ENCODE measurements at places on chromosomes 2 and 18. TPM values are rescaled to one million over a fixed set of nuclear protein-coding genes. Genes with fewer than 3 reads are reported as not detected.

Gene TRAK2
- polyA plus RNA-seq: 25.7 TPM

GRCh38 chr2:17878281-17879136 lies at the start of gene KCNS3:
KCNS3 (plus strand) TSS chr2:17878667; CDS start chr2:17931009, 52,342 bp downstream.
- DNase-seq: no peak

GRCh38 chr2:85853499-85854165 lies 35.2 kb downstream of the ST3GAL5 start:
- no peak for DNase-seq

GRCh38 chr2:111908578-111908977 lies 10.2 kb downstream of the MERTK start:
- DNase-seq: no peak

DNA sequence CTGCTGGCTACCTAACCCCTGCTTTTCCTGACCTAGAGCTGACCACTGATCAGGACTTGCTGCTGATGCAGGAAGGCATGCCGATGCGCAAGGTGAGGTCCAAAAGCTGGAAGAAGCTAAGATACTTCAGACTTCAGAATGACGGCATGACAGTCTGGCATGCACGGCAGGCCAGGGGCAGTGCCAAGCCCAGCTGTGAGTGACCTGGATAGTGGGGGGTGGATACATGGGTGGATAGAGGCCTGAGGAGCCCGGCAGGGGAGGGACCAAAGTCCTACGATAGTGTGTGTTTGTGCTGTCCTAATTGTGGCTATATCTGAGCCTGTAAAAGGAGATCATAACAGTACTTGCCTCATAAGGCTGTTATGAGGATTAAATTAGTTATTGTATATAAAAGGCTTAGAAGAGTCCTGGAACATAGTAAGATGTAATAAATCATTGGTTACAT lies 8.2 kb downstream of the PLCD4 start:
- no peak for DNase-seq

Gene LAMA1
- polyA plus RNA-seq: 1.8 TPM

- DNase-seq: no peak
These were observed 401.9 kb downstream of the NBAS start for GRCh38 chr2:15159206-15159605.

DNA sequence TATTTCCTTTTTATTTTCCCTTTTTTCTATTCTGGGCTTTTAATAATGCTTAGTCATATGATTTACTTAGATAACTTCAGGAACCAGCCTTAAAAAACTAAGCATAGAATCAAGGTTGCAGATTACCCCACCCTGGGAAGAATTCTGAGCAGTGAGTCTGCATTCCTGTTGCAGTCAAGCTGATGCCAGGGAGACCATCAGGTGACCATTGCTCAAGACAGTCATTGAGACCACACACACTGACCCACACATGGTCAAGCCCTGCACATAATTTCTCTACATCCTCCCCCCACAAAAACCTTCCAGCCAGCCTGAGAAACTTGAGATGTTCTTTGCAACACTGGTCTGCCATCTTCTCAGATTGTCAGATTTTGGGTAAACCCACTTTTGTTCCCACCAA lies 83.9 kb downstream of the SH3YL1 start:
- no peak for DNase-seq

DNA sequence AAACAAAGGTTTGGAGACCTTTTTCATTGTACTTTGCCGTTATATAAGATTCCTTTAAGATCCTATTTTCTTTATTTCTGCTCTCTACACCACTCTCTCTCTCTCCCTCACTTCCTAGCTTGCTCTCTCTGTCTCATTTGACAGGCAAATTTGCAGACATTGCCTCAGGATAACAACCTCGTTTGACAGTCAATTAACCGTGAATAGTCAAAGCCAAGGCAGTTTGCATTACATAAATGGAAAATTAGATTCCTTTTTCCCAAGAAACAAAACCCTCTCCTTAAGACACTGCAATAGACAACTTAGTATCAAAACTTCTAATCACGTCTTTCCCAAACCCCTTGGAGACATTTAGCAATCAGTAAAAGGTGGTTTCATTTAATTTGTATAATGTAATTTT lies 7.4 kb downstream of the SKOR2 start:
- no peak for DNase-seq

DNA sequence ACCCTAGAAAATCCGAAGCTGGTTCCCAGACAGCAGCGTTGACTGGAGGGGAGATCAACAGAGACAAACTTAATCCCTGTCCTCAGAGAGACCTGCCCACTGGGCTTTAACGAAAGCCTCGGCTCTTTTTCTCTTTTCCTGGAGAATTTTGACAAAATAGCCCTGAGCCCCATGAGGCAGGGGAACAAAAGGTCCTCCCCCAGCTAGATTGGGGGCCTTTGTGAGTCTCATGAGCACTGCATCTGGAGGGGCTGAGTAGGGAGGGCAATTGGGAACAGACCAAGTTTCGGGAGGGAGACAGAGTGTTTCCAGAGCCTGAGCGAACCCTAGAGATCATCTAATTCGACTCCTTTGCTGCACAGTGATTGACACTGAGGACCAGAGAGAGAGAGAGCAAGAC lies 123.9 kb upstream of the HAAO start:
- DNase-seq: no peak

- no peak for DNase-seq
These were observed 697.3 kb downstream of the TRIB2 start for GRCh38 chr2:13413989-13414388.

GRCh38 chr2:228543117-228543516 lies 361.6 kb upstream of the SPHKAP start:
- DNase-seq: no peak

Gene ZBTB7C
- polyA plus RNA-seq: 4.0 TPM

DNA sequence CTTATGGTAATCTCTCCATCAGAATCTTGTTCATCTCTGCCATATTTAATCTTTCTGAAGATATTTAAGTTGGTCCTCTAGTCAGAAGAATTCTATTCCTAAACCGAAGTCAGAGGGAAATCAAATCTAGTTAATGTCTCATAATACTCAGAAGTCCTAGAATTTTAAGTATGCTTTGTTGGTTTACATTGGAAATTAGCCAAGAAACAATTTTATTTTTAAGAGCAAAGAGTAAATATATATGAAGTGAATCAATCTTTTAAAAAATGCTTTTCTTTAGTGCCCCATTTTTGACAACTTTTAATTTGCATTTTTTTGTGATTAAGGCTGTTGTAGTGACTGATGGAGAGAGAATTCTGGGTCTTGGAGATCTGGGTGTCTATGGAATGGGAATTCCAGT lies 38.1 kb downstream of the ME2 start:
- DNase-seq: no peak

Gene ACVR1
- polyA plus RNA-seq: 26.3 TPM

DNA sequence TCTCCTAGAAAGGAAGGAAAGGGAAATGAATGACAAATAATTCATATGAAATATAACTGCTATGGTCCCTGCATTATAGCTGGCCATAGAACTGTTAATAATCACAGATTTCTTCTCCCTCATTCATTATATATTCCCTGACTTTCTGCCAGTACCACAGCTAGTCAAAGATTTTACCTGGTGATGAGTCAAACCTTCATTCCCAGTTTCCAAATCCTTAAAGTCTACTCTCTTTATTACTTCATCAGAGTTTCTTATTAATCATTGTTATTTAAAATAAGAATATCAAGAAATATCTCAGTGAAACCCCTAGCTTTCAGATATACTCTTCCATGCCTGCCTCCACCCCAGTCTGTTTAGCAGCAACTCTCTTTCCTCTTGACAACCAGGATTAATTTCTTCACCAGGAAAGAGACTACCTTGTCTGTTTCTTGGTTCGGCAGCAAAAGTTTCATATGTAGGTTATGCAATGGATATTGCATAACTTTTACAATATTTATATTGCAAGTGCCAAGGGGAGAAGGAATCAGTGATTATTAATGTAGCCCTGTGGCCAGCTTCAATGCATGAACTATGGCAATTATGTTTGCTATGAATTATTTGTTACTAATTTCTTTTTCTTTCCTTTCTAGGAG lies 533.8 kb downstream of the FBXO15 start:
- no peak for DNase-seq

DNA sequence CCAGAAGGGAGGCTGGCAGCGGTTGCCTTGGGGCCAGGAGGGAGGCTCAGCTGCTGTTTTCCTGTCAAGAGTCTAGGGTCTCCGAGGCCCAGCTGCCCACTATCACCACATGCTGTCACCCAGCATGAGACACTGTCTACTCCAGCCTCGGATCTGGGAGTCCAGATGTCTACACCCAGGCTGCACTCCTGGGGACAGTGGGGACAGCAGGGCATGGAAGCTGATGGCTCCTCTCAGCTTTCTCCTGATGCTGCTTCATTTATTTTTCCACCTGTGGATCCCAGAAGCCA lies 134.0 kb downstream of the PTGR3 start:
- no peak for DNase-seq

Gene ACADL
- polyA plus RNA-seq: 9.6 TPM

GRCh38 chr2:64787698-64788097 lies 134.0 kb upstream of the SERTAD2 start:
- DNase-seq: no peak

GRCh38 chr2:100767810-100768806 lies 51.8 kb upstream of the NPAS2 start:
- no peak for DNase-seq

DNA sequence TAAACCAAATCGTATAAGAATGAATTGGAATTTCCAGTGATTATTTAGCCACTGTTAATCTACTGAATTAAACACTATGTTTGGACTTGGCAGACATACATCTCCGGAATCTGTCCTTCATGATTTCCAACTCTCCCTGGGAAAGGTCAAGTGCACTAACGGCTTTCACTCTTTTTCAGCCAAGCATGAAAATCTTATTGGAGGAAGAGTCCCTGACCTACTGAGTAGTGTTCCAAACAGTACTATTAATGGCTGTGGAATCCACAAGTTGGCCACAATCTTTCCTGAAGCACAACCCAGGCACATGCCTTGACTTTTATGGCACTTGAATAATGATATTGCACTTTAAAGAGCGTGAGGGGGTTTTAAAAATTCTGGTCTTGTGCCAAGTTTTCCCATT lies 318.9 kb upstream of the RND3 start:
- DNase-seq: no peak

GRCh38 chr18:10059610-10060468 lies 146.0 kb downstream of the VAPA start:
- DNase-seq: no peak

Gene TMEM185B
- polyA plus RNA-seq: 13.1 TPM

Gene GPBAR1
- polyA plus RNA-seq: 2.3 TPM

Gene TIGD1
- polyA plus RNA-seq: 6.8 TPM

Gene AQP12A
- 0.76 TPM for polyA plus RNA-seq

DNA sequence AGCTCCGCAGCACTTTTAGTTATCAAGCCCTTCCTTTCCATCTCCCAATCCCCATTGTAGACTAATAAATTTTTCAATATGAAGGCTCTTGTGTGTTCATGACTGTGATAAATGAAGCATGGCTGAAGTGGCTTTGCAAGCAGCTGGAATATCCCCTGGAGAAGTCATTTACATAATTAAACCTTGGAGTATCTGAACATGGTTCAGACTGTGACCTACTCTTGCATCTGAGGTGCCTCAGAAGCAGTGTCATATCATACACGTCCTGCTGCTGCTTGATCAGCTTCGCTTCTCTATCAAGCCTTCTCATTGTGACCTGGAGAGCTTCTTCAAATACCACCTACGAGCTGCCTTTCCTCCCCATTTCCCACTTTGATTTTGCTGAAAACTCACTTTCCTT lies 48.4 kb upstream of the ZNF397 start:
- DNase-seq: no peak

- DNase-seq: no peak
These were observed 15.2 kb downstream of the MFSD2B start for GRCh38 chr2:24024996-24025663.

- no peak for DNase-seq
These were observed 427.5 kb downstream of the PARD3B start for GRCh38 chr2:204972606-204973336.

DNA sequence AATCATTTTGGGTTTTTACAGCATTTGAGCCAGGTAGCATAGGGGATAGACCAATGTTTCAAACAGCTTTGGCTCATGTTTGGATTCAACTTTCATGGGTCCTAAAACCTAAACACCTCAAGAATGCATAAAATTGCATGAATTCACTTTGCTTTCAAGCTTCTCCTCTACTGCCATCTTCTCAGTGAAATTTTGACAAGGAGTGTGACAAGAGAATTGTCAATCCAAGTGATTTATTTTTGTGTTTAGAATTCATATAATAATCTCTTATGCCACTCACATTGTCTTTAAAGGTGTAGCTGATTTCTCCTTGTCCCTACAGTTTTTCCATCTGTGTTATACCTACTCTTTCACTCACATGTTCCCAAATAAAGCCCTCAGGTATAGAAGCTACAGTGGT lies 264.8 kb upstream of the RND3 start:
- DNase-seq: no peak

Gene MATN3
- 1.6 TPM for polyA plus RNA-seq

Gene EVX2
- polyA plus RNA-seq: not detected

GRCh38 chr2:186059096-186059495 lies 320.5 kb downstream of the FSIP2 start:
- DNase-seq: no peak

Gene GRP
- polyA plus RNA-seq: not detected

GRCh38 chr2:67015681-67016080 lies 381.5 kb upstream of the ETAA1 start:
- DNase-seq: no peak

GRCh38 chr2:216071111-216071851 lies 10.3 kb downstream of the PECR start:
- DNase-seq: no peak

Gene DNAJC5G
- polyA plus RNA-seq: 0.24 TPM

- DNase-seq: no peak
These were observed 781 bp upstream of the SOX11 start for GRCh38 chr2:5691221-5691984.

GRCh38 chr18:23484561-23485182 lies 18.6 kb upstream of the RMC1 start:
- DNase-seq: no peak

- DNase-seq: no peak
These were observed 334.0 kb downstream of the TRIB2 start for GRCh38 chr2:13050764-13051163.

GRCh38 chr18:48835119-48835518 lies 115.6 kb downstream of the SMAD7 start:
- no peak for DNase-seq

DNA sequence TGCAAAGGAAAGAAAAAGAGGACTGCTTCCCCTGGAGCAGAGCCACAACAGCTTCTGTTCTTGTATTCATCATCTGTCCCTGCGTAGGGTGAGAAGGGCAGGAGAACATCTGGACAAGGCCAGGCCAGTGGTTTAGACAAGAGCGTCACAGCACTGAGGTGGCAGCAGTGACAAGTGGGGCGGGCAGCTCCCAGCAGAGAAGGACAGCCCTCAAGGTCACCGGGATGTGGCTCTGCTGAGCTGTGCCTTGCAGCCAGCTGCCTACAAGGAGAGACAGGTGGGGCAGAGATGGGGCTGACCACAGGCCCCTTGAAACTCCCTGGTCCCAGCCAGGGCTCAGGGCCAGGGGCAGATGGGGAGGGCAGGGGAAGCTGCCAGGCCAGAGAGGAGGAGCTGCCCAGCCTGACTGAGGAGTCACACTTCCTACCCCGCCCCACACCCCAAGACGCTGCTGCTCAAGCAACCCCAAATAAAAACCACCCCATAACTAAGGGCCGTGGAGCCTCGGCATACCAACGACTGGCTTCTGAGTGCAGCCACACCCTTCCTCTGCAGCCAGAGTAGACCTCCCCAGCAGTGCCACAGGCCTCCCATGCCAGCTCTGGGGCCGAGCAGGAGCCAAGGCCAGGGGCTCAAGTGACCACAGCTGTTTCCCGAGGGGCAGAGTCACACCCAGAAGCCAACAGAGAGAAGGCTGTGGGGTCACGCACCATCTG lies 5.4 kb downstream of the RAB11FIP5 start:
- DNase-seq: no peak

Gene CLEC4F
- polyA plus RNA-seq: 0.24 TPM

Gene DPP10
- polyA plus RNA-seq: 0.32 TPM

- no peak for DNase-seq
These were observed 9.9 kb downstream of the TLK1 start for GRCh38 chr2:171150694-171151285.

Gene COL4A3
- 0.16 TPM for polyA plus RNA-seq

Gene GTF2A1L
- 0.85 TPM for polyA plus RNA-seq

All from forelimb muscle (tissue), 1 donor.